Pericardium fibroblast (primary cell): ENCODE measurements at places on chromosomes 5 and 9. TPM values are rescaled to one million over a fixed set of nuclear protein-coding genes. Genes with fewer than 3 reads are reported as not detected.

SLC24A2 gene
- total RNA-seq: not detected in 2 replicates

TSSK1B gene
- not detected in 2 replicates for total RNA-seq

CNTNAP3 gene
- total RNA-seq: 2.8 and 3.6 TPM in 2 replicates

C5orf52 gene
- total RNA-seq: not detected in 2 replicates

PCDHA9 gene
- not detected in 2 replicates for total RNA-seq
